Astrocyte (in vitro differentiated cells and primary cell): ENCODE measurements at places on chromosomes 5 and 9. TPM values are rescaled to one million over a fixed set of nuclear protein-coding genes. Genes with fewer than 3 reads are reported as not detected.

The PCA3 gene
- not detected in 2 replicates for total RNA-seq

The C5orf58 gene
- total RNA-seq: not detected in 2 replicates

The PIP5KL1 gene
- total RNA-seq: 4.6 and 4.9 TPM in 2 replicates

The GPR150 gene
- 0.14 TPM in 1 of 2 replicates, not detected in the other for total RNA-seq

DNA sequence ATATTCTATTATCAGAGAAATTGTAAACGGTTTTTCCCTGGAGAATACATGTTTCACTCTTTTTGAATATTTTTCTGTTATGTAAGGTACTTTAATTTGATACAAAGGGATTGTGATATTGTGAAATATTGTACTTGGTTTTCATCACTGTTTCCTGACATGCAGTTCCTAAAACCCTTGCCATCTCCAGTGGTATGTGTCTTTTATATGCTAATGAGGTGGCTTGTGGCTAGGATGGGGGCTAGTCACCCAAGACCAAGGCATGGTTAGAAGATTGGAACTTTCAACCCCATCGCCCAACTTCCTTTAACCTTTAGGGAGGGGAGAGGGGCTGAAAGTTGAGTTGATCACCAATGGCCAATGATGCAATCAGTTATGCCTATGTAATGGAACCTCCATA, 160.6 kb downstream of the TAF11L14 start:
- no peak overlapping the region for H3K27ac ChIP-seq
- no peak for DNase-seq
- H3K27me3 ChIP-seq: no peaks in the 10 kb centered on the region
- no peaks in the 10 kb centered on the region for H3K36me3 ChIP-seq
- H3K4me3 ChIP-seq: no peak overlapping the region

GRCh38 chr5:42830924-42831323, 19.2 kb upstream of the SELENOP start:
- H3K36me3 ChIP-seq: no peaks in the 10 kb centered on the region
- no peak for DNase-seq
- H3K4me1 ChIP-seq: no peaks in the 10 kb centered on the region
- no peaks in the 10 kb centered on the region for H3K27me3 ChIP-seq

GRCh38 chr5:59487068-59487686, 406.3 kb downstream of the PDE4D start:
- DNase-seq: no peak
- H3K27me3 ChIP-seq: no peaks in the 10 kb centered on the region
- H3K36me3 ChIP-seq: no peaks in the 10 kb centered on the region
- no peak overlapping the region for H3K4me3 ChIP-seq
- peaks cover 13% of the 10 kb centered on the region for H3K4me1 ChIP-seq

GRCh38 chr9:136204838-136205706, at the start of gene LHX3:
LHX3 (minus strand) TSS chr9:136205128; CDS start chr9:136205012, 116 bp downstream.
- H3K36me3 ChIP-seq: no peaks in the 10 kb centered on the region
- H3K4me3 ChIP-seq: no peak within 1 kb of the TSS
- H3K4me1 ChIP-seq: no peaks in the 10 kb centered on the region
- peaks cover 44% of the 10 kb centered on the region for H3K27me3 ChIP-seq

- no peaks in the 10 kb centered on the region for H3K36me3 ChIP-seq
- H3K4me3 ChIP-seq: peak overlapping the region; percentile 64
- peak overlapping the region; percentile 64 for H3K27ac ChIP-seq
- H3K27me3 ChIP-seq: no peaks in the 10 kb centered on the region
- peaks cover 8% of the 10 kb centered on the region for H3K4me1 ChIP-seq
- peak; percentile 55 for DNase-seq
Measured at GRCh38 chr9:114611516-114612271, 603 bp downstream of the TMEM268 start.

DNA sequence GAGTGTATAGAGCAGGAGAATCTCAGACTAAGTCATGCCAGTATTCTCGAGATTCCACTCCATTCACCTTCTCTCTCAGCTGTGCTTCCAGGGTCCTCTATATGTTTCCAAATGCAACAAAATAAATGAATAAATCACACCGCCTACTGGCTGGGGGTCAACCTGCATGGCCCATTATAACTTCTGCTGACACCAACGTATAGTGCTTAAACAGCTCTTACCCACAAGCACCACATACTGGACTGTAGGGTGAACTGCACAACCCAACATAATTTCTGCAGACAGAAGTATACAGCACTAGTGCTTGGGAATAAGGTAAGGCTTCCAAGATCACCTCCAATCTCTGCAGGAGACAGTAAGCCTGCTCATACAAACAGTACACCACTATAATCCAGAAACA, 33.1 kb upstream of the HTR4 start:
- H3K27ac ChIP-seq: no peak overlapping the region
- no peaks in the 10 kb centered on the region for H3K4me1 ChIP-seq
- H3K36me3 ChIP-seq: no peaks in the 10 kb centered on the region

- no peaks in the 10 kb centered on the region for H3K4me1 ChIP-seq
- no peaks in the 10 kb centered on the region for H3K27me3 ChIP-seq
- H3K4me3 ChIP-seq: no peak overlapping the region
- H3K36me3 ChIP-seq: no peaks in the 10 kb centered on the region
- DNase-seq: peak; percentile 0
Measured at GRCh38 chr5:105088961-105089360, 1526.4 kb upstream of the NUDT12 start.

DNA sequence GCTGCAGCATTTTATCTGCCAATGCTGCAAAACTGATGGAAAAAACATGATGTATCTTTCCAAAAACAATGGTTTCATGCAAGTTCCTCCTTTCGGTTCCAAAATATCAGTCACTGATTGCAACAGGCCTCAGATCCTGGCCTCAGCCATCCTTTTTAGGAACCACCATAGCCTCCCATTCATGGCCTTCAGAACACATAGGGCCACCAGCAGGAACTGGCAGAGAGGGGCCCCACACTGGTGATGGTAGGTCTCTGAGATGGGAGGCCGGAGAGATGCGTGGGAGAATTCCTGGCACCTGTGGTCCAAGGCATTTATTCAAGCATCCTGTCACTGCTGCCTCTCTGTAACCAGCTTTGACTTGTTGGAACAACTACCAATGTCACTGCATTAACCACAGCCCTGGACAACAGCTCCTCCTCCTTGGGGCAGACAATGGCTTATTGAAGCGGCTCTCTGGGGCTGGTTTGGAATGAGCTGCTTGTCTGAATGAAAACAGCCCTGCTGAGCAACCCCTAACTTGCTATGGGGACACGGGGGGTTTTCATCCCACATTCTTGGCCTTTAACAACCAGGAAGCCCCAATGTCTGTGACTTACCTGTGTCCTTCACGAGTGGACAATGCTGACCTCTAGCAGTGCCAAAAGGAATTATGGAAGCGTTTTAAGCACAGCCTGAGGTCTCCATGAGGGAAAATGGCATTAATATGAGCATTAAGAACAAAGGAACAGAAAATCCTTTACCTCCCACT, 108.1 kb downstream of the LHFPL2 start:
- H3K36me3 ChIP-seq: no peaks in the 10 kb centered on the region
- H3K27ac ChIP-seq: peak overlapping the region; percentile 33
- no peak for DNase-seq
- H3K4me3 ChIP-seq: no peak overlapping the region
